ENCODE measurements at places on chromosomes 6 and 20.
A peak's percentile ranks its signal among the peaks of the same experiment; 100 is the strongest.

DNA sequence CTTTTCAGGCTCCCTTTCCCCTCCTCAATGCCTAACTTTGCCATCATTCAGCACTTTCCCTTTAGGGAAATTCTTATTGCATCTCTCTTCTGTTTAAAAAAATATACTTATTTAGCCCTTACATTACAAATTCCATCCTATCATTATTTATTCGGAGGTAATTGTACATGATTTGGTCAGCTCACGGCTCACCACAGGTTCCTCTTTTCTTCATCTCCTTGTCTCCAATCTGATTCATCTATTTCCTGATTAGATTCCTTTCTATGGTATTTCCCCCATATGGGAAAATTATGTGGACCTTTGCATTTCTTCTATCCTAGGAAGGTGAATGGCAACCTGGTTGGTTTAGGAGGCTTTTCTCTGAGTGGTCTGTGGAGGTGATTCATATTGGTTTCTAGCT, 12.9 kb upstream of the EMILIN3 start:
- no peak for DNase-seq

DNA sequence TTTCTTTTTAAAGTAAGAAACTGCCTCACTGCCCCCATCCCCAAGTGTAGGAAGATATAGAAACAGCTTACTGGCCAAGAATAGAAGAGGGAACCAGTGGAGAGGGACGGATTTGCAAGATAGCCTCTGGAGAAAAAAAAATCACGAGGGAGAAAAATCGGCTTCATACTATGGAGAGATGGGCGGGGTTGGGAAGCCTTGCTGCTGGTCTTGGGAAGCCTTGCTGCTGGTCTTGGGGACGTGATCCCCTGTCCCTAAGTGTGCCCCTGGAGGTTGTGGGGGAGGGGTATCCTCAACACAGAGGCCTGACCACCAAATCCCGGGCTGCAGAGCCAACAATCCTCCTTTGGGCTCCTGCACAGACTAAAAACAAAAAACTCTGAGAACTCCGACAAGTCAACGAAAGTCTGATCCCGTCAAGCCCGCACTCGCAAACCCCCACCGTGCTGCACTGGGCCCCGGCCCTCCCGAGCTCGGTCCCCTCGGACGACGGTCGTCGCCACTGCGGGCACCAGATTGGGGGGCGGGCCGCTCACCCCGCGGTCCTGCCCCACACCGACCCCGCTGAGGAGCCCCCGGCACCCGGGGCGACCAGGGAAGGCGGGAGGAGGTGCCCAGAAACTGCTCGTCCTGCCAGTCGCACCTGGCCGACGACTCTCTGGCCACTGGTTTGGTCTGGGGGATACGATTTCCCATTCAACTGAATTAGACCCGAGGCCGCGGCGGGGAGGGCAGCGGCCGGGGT, 750 bp downstream of the MAP7 start:
- peak; percentile 42 for DNase-seq

DNA sequence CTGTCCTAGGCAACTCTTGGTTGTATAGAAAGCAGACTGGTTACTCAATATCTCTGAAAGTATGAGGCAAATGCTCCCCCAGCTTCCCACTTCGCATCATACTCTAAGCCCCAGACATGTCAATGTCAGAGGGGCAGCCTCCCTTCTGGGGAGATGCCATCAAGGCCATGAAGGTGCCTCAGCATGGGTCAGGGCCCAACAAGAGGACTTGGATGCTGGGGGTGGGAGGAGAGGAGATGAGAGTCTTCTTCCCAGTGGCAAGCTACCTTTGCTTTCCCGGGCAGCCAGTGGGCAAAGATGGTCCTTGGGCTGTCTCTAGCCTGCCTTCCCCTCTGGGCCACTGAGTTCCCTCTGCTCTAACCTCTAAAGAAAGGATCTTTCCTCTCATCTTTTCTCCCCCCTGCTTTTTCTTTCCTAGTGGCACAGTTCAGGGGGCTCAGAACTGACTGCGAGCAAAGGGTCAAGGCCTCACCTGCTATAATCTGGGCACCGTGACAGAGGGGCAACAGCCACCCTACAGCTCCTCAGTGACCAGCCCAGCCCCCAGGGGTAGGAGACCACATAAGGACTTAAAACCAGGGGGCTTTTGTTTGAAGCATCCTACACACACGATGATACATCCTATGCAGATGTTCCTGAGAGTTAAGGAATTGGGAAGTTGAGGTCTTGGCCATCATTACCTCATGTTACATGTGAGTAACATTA, 26.2 kb downstream of the MOCS1 start:
- no peak for DNase-seq

DNA sequence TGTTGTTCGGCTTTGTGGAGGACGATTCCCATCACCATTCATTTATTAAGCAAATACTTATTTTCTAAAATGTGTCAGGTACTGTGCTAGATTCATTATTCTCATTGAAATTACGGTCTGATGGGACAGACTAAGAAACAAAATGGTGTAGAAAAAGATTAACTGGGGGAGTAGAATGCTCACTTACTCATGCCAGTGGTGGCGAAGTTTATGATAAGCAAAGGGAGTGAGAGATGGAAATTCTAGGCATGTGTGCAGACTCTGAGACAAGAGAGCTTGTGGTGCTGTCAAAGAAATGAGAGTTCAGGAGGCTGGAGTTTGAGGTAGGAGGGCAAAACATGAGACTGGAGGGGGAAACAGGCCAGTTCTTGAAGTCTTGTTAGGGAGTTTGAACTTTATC, 896 bp downstream of the RPP21 start:
- no peak for DNase-seq

- no peak for DNase-seq
Measured at GRCh38 chr20:38119446-38119845, 45.6 kb downstream of the TGM2 start.

DNA sequence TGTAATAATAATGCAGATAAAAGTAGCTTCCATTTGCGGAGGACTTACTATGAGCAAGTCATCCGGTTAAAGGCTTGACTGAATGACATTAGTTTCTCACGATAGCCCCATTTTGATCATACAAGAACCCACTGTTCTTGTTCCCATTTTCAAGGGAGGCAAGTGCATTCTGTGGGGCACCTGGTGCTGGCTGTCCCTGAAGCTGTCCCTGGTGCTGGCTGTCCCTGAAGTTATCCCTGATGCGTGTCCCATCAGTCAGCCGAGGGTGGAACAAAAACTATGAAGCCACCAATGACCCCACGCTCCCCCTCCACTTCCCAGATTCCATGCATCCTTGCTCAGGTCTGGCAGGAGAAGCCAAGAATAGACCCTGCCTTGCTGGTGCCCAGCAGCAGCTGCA, 95.3 kb downstream of the EDN3 start:
- no peak for DNase-seq

- no peak for DNase-seq
Measured at GRCh38 chr6:98203170-98203806, 631.1 kb upstream of the POU3F2 start.

- DNase-seq, result no peak
Measured at GRCh38 chr6:110364364-110365105, 6.4 kb upstream of the METTL24 start.

DNA sequence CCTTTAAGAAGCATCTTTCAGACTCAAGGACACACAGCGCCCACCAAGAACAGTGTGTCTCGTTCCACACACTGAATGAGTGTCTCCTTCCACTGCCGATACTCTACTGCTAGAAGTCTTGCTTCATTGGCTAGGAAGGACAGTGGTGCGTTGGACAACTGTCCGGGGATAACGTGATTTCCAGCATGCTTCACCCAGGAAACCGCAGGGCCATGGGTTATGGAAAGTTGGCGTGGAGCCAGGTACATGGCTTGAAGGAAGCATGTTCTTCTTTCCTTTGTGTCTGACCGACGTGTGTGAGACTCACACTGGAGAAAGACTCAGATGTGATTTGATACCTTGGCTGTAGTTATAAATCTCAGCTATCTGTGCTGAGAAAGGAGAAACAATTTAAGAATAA, 73.2 kb downstream of the SMOC2 start:
- DNase-seq, result peak; percentile 81

DNA sequence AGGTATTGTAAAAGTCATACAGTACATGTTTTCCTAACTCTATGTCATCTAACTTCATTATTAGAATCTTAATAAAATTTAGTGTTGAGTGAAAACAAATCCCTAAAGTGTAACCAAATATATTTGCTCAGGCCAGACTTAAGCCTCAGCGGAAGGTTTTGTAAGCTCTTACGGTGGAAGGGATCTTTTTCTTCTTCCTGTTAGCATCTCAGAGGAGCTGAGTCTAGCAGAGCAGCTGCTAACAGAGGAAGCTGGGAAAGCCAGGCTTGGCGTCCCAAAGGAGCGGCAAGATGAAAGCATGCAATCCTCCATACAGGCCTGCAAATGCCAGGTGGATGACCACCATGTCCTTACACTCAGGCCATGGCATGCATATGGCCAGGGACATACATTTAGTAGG, 72.4 kb downstream of the ADTRP start:
- DNase-seq, result no peak

DNA sequence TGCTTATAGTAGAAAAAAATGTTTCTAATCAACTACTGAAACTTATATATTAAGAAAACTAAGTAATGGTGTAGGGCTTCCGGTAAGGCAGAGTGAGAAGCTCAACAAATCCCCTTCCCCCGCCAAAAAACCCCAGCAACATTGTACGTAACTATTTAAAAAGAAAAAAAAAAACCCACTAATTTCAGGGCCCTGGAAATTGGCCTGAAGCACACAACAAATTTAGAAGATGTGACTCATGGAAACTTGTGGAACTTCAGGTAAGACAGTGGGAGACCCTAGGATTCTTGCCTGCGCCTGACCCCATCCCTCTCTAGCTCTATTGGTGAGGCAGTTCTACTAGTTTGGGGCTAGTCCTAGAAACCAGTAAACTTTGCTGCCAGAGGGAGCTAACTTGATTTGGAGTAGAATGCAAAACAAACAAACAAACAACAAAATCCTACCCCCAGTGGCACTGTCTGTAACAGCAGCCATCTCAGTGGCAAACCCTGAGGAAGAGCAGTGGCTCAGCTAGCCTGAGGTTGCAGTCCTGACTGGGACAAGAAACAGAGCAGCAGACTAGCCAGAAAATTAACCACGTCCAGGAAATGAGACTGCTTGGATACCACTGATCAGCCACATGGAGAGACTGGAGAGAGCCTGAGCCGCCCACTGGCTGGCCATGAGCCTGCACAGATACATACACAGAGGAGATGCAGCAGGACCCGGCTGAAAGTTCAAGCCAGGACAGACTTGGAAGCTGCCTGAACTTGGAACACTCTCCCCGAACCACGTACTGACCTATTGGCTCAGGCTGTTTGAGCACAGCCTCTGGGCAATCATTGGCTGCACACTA, 135.1 kb downstream of the TBXT start:
- DNase-seq, result peak; percentile 60

GRCh38 chr6:28586962-28587745, 61.5 kb downstream of the GPX5 start:
- no peak for DNase-seq

- DNase-seq, result no peak
Measured at GRCh38 chr6:5521322-5521721, 260.0 kb downstream of the FARS2 start.

GRCh38 chr6:15709651-15710269, 46.9 kb upstream of the DTNBP1 start:
- DNase-seq, result no peak

- DNase-seq, result no peak
Measured at GRCh38 chr6:116876107-116876506, 935 bp upstream of the RFX6 start.

DNA sequence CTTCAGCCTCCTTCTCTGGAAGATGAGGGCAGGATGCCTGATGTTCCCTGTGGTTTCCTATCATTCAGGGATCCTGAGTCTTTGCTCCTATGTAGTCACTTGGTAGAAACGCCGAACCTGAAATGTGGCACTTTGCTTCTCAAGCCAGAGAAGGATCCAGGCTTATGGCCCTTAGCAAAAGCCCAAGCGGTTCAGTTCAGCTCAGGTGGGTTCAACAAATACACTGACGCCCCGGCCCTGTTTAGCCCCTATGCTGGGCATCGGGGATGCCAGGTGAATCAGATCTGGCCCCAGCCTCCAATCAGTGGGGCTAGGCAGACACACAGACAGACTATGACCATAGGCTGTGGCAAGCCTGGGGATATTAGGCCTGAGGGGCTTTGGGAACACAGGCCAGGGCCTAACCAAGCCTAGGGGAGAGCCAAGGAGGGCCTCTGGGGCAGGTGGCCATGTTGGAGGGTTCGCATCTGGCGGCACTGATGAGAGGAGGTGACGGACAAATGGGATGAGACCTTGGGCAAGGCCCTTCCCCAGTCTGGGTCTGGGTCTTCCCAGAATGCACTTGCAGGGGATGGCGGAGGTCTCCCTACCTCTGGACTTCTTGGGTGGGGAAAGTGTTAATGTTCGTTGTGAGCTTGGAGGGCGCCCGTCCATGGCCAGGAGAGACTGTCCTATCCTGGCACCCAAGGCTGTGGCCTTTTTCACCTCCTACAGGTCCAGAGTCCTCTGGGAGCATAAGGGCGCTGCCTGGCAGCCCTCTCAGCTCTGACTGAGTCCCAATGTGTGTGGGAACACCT, 17.6 kb upstream of the SRC start:
- no peak for DNase-seq

DNA sequence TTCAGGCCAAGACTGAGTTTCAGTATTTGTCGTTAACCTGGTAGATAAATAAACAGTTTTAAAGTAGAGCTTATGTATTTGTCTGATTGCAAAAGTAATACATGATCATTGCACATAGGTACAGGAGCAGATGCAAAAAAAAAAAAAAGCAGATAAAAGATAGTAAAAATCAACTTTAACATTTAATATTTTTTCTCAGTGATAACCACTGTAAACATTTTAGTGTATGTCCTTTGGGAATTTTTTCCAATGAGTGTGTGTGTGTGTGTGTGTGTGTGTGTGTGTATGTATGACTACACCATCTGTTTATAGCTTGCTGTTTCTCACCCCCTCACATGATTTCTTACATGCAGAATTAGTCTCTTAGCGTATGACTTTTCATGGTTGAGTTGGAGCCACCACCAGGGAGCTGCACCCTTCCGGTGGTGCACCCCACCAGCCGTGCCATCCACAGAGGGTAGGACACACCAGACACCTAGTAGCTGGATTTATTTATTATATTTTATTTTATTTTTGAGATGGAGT, 26.3 kb downstream of the WRNIP1 start:
- no peak for DNase-seq

GRCh38 chr20:46171909-46172308, 53.8 kb downstream of the CD40 start:
- no peak for DNase-seq

- no peak for DNase-seq
Measured at GRCh38 chr6:106763361-106763760, 134.0 kb downstream of the QRSL1 start.

GRCh38 chr6:138817799-138818198, 21.9 kb downstream of the ECT2L start:
- no peak for DNase-seq

DNA sequence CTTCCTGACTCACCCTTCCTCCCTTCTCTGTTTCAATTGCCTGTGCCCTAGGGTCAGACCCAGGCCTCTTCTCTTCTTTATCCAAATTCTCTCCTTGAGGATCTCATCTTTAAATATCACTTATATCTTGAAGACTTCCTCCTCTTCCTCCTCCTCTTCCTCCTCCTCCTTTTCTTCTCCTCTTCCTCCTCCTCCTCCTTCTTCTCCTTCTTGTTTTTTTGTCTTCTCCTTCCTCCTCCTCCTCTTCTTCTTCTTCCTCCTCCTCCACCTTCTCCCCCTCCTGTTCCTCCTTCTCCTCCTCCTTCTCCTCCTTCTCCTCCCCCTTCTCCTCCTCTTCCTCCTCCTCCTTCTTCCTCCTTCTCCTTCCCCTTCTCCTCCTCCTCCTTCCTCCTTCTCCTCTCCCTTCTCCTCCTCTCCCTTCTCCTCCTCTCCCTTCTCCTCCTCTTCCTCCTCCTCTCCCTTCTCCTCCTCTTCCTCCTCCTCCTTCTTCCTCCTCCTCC, 127.6 kb upstream of the AKIRIN2 start:
- DNase-seq, result no peak

- DNase-seq, result no peak
Measured at GRCh38 chr6:153511896-153512496, 380.9 kb upstream of the RGS17 start.

- DNase-seq, result no peak
Measured at GRCh38 chr6:136646377-136646776, 96.2 kb upstream of the MAP7 start.
